Upper lobe of left lung (tissue), 6 donors: ENCODE measurements at places on chromosomes 12 and 14. TPM values are rescaled to one million over a fixed set of nuclear protein-coding genes. Genes with fewer than 3 reads are reported as not detected.

GRCh38 chr14:100871234-100872186 is 32.0 kb downstream of the RTL1 start:
- no peaks in the 10 kb centered on the region for H3K27me3 ChIP-seq
- H3K27ac ChIP-seq, result no peak overlapping the region
- no peaks in the 10 kb centered on the region for H3K36me3 ChIP-seq

GRCh38 chr14:63852271-63852816 is 460 bp upstream of the SYNE2 start:
- H3K36me3 ChIP-seq, result no peaks in the 10 kb centered on the region
- H3K4me3 ChIP-seq, result peak overlapping the region; percentile 86
- peaks cover 13% of the 10 kb centered on the region for H3K4me1 ChIP-seq
- peak overlapping the region; percentile 92 for H3K27ac ChIP-seq
- DNase-seq, result no peak

SETD3 gene
- 75.5 TPM for total RNA-seq

GRCh38 chr14:68734231-68734732 is 58.6 kb downstream of the ZFP36L1 start:
- peaks cover 42% of the 10 kb centered on the region for H3K4me1 ChIP-seq
- peak overlapping the region; percentile 28 for H3K27ac ChIP-seq
- H3K27me3 ChIP-seq, result no peaks in the 10 kb centered on the region
- H3K4me3 ChIP-seq, result no peak overlapping the region
- no peak for DNase-seq
- H3K36me3 ChIP-seq, result no peaks in the 10 kb centered on the region

GRCh38 chr12:21881965-21882364 is 59.3 kb downstream of the ABCC9 start:
- H3K36me3 ChIP-seq, result no peaks in the 10 kb centered on the region
- H3K27me3 ChIP-seq, result no peaks in the 10 kb centered on the region
- no peak overlapping the region for H3K4me3 ChIP-seq

DNA sequence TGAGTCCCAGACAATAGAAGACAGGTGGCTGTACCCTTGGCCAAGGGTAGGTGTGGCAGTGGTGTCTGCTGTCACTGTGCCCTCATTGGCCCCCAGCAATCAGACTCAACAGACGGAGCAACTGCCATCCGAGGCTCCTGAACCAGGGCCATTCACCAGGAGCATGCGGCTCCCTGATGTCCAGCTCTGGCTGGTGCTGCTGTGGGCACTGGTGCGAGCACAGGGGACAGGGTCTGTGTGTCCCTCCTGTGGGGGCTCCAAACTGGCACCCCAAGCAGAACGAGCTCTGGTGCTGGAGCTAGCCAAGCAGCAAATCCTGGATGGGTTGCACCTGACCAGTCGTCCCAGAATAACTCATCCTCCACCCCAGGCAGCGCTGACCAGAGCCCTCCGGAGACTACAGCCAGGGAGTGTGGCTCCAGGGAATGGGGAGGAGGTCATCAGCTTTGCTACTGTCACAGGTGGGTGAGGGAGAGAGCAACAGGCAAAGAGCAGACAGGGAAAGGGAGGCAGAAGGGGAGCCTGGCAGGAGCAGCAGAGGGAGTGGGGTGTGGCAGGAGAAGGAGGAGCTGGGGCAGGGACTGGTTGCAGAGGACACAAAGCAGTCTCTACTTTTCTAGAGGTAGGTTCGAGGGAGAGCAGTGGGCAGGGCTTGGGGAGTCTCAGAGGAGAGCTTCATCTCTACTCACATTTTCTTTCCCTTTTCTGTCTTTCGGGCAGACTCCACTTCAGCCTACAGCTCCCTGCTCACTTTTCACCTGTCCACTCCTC is 452 bp downstream of the INHBE start:
- peaks cover 11% of the 10 kb centered on the region for H3K4me1 ChIP-seq
- no peak overlapping the region for H3K27ac ChIP-seq
- DNase-seq, result no peak
- no peaks in the 10 kb centered on the region for H3K36me3 ChIP-seq

- no peak overlapping the region for H3K4me3 ChIP-seq
- H3K36me3 ChIP-seq, result no peaks in the 10 kb centered on the region
These were observed 53.7 kb downstream of the CCDC88C start for GRCh38 chr14:91363776-91364523.

SPX gene
- total RNA-seq, result 0.40 TPM

ART4 gene
- total RNA-seq, result 5.8 TPM

DNA sequence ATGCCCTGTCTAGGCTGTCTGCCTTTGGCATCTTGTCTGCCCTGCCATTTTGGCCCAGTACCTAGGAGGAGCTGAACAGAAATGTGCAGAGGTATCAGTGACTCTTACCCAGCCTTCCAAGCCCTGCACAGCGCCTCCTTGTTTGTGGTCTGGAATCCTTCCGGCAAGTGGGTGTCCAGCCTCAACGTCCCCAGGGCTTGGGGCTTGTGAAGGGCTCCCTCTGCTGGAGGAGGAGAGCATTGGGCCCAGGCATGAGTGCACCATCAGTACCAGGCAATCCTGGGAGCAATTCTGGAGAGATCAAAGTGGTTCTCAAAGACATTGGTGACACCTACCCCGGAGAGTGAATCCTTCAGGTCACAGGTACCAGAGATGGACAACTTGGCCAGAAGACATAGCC is 2.4 kb upstream of the TCL1B start:
- H3K36me3 ChIP-seq, result no peaks in the 10 kb centered on the region
- peak; percentile 28 for DNase-seq
- no peak overlapping the region for H3K4me3 ChIP-seq
- no peaks in the 10 kb centered on the region for H3K4me1 ChIP-seq
- no peak overlapping the region for H3K27ac ChIP-seq

HAL gene
- total RNA-seq, result 11.5 TPM

KCNJ8 gene
- 15.6 TPM for total RNA-seq

DNA sequence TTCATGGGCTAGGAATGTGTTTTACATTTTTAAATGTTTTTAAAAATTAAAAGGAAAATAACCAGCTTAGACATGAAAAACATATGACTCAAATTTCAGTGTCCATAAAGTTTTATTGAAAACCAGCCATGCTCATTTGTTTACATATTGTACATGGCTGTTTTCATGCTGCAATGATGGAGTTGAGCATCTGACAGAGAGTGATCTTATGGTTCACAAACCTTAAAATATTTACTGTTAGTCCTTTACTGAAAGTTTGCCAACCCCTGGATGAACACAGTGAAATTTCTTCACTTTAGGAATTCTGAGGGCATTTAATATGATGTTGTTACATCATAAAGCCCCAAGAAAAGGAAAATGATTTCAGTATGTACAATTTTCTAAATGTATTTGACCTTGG is 16.1 kb downstream of the RASSF9 start:
- no peak overlapping the region for H3K27ac ChIP-seq
- DNase-seq, result no peak
- no peaks in the 10 kb centered on the region for H3K4me1 ChIP-seq
- H3K4me3 ChIP-seq, result no peak overlapping the region
- H3K36me3 ChIP-seq, result no peaks in the 10 kb centered on the region
- H3K27me3 ChIP-seq, result no peaks in the 10 kb centered on the region

PAH gene
- total RNA-seq, result not detected

- H3K36me3 ChIP-seq, result no peaks in the 10 kb centered on the region
- DNase-seq, result no peak
- H3K4me1 ChIP-seq, result no peaks in the 10 kb centered on the region
- H3K27me3 ChIP-seq, result no peaks in the 10 kb centered on the region
- no peak overlapping the region for H3K27ac ChIP-seq
These were observed 90.1 kb upstream of the DAAM1 start for GRCh38 chr14:59098377-59098776.
